Stimulated activated CD8-positive, alpha-beta memory T cell treated with anti-CD3 and anti-CD28 coated beads, Interleukin-4, amount 100 ng/mL, for 24 hours (primary cell): ENCODE measurements at places on chromosomes 13 and 19.

DNA sequence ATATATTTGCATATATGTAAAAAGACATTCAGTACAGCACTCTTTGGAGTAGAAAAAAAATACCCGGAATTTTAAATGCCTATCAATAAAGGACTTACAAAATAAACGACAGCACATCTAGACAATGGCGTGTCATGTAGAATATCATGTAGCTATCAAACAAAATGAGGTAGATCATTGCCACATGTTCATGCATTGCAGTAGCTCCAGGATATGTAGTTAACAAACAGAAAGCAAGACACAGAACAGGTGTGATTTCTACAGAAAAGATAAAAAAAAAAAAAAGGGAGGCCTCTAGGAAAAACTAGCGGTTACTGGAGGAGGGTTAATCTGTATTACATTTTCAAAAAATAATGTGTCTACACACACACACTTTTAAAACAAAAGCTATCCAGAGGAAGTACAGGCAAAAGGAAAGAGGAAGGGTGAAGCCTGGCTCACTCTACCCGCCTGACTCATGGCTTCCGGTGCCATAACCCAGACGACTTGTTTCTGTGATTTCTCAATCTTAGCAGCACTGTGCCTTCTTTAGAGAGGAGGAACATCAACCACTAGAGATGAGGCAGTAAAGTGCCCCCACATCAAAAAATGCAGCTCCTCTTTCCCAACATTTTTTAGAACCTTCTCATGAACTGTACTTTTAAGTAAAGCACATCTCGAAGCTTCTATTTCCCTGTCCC is 6.9 kb downstream of the KCTD12 start:
- DNase-seq: peak; percentile 45

DNA sequence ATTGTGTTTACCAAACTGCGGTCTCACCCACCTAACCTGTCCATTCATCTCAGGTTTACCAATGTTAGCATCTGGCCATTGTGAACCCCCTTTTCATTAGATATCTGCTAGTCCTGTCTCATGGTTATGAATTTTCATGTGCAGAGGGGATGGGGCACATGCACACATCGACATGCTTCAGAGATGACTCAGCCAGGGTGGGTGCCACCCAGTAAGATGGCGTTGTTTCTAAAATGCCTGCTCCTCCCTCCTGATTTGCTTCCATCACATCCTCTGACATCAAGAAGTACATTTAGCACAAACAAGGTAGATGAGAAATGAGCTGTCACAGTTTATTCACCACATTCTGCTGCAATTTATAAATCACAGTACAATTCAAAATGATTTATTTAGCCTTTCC is 51.3 kb downstream of the GPALPP1 start:
- no peak for DNase-seq

GRCh38 chr19:49114630-49115363 is 627 bp downstream of the LIN7B start:
- DNase-seq: peak; percentile 24

DNA sequence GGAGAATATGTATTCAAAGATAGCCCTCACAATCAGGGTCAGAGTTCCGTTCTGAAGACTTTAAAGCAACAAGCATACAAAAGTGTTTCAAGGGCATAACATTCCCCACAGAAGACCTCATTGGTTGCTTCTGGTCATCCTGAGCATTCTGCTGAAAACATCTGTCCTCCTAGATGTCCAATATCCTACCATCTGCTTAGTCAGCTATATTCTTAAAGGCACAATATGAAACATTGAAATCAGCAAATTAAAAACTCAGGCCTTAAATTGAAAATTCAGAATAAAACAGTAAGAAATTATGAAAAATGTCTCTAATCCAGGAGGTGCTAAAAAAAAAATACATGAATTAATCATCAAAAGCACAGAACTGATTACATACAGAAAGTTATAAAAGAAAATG is 1491.2 kb upstream of the PRR20A start:
- no peak for DNase-seq

DNA sequence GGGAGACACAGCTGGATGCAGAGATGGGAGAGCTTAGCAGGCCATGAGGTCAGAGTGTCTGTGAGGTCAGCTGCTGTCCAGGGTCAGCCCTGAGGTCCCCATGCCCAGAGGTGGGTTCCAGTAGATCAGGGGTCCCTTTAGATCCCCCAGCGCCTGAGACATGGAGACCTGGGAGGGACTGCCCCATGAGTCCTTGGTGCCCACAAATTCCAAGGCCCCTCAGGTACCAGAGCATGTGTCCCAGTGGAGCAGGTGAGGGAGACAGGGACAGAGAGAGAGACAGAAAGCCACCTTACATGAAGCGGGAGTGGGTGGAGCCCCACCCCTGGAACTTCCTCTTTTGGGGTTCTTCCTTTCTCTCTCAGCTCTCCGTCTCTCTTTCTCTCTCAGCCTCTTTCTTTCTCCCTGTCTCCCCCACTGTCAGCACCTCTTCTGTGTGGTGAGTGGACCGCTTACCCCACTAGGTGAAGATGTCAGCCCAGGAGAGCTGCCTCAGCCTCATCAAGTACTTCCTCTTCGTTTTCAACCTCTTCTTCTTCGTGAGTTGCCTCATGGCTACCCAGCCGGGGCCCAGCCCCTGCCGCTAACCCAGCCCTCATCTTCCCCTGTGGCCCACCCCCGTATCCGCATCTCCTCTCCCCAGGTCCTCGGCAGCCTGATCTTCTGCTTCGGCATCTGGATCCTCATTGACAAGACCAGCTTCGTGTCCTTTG is at the start of gene CD37:
CD37 (plus strand) TSS at position 336 of the 713 bp plus-strand sequence; CDS start at position 471, 135 bp downstream.
- peak; percentile 30 for DNase-seq

DNA sequence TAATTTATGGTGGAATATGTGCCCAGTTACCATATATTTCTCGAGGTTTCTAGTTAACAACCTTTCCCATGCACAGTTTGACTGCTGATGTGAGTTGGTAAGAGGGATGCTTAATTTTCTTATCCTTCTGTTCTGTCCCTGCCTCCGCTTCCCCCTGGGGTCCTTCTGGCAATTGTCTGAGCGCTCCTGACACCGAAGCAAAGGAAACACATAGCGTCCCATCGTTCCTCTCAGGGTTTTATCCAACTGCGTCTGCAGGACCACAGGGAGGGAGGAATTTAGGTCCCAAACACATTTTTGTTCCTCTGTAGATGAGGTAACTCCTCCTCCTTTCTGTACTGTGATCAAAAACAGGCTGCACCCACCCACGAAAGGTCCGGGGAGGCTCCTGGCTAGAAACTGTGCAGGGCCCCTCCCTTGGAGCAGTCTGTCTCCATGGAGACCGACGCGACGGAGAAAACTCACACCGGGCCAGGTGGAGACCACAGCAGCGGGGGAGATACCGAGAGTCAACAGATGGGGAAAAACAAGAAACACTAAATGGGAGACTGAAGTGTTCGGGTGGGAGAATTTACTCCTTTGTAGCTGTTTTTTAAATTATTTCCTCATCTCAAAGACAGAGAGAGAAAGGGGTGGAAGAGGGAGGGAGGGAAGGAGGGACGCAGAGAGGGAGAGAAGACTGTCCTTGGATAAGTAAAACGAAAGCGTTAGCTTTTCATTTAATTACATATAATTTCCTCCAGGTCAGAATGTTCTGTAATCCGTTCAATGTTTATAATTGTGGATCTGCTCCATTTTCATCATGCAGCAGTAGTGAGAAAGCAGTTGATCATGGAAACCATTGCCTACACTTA is 191.8 kb upstream of the NBEA start:
- no peak for DNase-seq

GRCh38 chr13:42477596-42478190 is 96.3 kb upstream of the TNFSF11 start:
- DNase-seq: no peak

- DNase-seq: no peak
Observed at GRCh38 chr19:19661675-19662251, 1.7 kb downstream of the ATP13A1 start.

GRCh38 chr13:24141333-24141910 is 19.1 kb upstream of the SPATA13 start:
- no peak for DNase-seq

GRCh38 chr19:16856091-16856490 is 26.9 kb downstream of the SIN3B start:
- no peak for DNase-seq

- DNase-seq: no peak
Observed at GRCh38 chr13:104592127-104592526, 1525.9 kb upstream of the SLC10A2 start.

DNA sequence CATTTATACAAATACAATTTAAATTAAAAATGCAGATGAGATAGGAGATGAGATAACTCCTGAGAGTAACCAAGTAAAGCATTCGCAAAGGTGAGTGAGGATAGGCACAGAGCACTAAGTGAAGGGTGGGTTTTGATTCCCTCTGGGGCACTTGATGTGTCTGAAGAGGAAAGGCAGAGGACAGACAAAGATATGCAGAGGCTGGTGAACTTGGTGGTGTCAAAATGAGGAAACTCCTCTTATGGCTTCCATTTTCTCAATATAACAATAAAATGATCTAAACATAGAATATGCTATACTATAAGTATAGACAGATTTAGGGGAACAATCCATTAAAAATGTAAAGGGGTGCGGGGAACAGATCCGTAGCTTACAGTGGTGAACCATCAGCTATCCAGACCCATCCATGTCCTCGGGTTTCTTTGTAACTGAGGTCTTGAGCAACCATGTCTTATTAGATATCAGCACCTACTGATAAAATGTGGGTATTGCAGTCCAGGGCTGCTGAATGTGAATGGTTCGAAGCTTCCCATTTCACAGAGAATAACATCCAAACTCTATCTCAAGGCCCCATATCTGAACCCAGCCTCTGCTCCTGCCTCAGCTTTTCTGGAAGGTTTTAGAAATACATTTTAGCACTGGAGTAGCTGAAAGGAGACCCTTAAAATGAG is 73.9 kb upstream of the SLC10A2 start:
- no peak for DNase-seq

DNA sequence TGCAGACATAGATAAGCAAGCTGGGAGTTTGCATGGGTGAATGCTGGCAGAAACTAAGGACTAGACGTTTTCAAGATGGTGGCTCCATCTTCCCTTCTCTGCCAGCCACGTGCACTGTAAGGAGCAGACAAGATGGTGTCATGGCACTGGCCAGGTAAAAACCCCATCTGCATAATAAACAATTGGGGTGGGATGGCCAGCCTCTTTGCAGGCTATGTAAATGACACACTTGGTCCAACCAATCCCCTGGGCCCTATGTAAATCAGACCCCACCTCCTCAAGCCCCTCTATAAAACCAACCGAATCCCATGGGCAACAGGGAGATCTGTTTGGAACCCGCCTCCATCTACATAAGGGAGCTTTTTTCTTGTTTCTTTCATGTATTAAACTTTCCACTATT is 2.4 kb upstream of the OR7A5 start:
- no peak for DNase-seq

DNA sequence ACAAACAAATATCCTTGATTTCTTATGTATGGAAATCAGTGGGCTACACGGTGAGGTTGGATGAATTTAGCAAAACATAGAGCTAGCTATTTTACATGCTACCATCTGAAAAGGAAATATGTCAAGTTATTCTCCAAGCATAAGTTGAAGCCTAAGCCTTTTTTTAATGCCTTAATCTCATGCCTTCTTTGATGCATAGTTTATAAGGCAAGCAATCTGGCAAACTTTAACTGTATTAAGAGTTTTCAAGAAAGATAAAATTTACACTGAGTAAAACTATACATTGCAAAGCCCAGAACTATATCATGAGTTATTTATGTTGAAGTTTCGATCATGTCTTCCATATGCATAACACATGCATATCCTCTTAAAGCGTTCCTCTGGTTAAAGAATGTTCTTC is 85.0 kb upstream of the ATXN8OS start:
- DNase-seq: no peak

DNA sequence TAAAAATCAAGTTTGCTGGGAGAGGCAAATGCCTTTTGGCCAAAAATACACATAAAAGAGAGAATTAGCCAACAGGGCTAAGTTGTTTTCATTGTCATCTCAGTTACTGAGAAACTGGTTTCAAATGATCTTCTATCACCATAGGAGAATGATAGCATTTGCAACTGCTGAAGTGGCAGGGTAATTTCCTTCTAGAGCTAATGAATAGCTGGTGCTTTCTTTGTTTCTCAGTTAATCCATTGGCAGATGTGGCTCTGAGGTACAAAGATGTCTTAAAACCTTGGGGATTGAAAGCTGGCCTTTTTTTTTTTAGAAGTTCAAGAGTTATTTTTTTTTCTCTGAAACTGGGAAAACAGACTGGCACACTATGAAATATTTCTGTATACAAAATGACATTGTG is 332.7 kb upstream of the KLF12 start:
- DNase-seq: no peak

- no peak for DNase-seq
Observed at GRCh38 chr13:72530471-72530870, 197.0 kb downstream of the MZT1 start.

- no peak for DNase-seq
Observed at GRCh38 chr19:4368128-4368820, 24.9 kb downstream of the MPND start.

- no peak for DNase-seq
Observed at GRCh38 chr19:51760697-51761356, at the start of gene FPR2. FPR2 (plus strand) TSS chr19:51761180; CDS start chr19:51768659, 7,479 bp downstream.

DNA sequence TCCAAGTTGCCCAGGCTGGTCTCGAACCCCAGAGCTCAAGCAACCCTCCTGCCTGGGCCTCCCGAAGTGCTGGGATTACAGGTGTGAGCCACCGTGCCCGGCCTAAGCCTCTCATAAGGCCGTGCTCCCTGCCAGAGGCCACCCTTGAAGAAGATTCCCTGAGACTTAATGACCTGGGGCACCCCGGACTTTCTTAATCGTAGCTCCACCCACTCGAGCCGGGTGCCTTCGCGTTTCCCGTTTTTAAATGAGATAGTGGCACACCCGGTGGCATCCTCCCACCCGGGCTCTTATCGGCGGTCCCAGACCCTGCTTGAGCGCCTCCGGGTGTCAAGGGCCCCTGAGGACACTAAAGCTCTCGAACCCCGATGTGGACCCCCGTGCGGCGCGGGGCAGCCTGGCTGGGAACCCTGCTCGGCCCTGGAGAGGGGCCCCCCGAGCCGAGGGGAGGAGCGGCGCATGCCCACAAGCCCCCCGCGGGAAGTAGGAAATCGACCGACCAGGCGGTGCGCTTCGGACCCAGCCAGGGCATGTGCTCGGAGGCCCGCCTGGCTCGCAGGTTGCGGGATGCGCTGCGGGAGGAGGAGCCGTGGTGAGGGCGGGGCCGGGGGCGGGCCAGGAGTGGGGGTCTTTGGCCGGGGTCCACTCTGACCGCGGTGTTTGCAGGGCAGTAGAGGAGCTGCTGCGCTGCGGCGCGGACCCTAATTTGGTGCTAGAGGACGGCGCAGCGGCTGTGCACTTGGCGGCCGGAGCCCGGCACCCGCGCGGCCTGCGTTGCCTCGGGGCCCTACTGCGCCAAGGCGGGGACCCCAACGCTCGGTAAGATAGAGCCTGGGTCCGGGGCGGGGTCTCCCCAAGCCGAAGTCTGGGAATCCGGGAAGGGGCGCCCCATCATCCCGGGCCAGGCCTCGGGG is at the start of gene ANKLE1:
ANKLE1 (plus strand) TSS at position 511 of the 914 bp plus-strand sequence; CDS start at position 531, 20 bp downstream.
- peak; percentile 35 for DNase-seq

GRCh38 chr13:47904891-47905290 is 96.2 kb downstream of the SUCLA2 start:
- DNase-seq: no peak

GRCh38 chr19:10892256-10892655 is 20.9 kb downstream of the CARM1 start:
- no peak for DNase-seq
